Stimulated activated CD8-positive, alpha-beta memory T cell treated with anti-CD3 and anti-CD28 coated beads, Interleukin-15, amount 100 ng/mL, for 4 hours (primary cell): ENCODE measurements at places on chromosomes 7 and 10.

GRCh38 chr10:60358282-60358681 lies 31.4 kb downstream of the ANK3 start:
- DNase-seq = no peak

DNA sequence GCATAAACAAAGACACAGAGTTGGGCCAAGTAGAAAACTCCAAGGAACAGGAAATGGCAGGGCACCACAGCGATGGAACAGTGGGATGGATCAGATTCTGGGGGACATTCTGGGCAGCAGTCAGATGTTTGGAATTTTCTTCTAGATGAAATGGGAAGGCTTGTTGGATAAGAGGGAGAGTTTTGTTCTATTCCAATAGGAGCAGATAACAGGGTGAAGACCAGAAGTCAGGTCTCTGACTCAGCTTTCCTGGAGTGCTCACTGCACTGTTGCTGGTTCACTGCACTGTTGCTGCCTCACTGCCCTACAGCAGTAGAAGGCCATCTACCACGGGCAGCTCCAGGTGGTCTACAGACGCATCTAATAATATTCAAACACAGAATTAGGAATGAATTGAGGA lies 135.6 kb downstream of the ATE1 start:
- DNase-seq = no peak

DNA sequence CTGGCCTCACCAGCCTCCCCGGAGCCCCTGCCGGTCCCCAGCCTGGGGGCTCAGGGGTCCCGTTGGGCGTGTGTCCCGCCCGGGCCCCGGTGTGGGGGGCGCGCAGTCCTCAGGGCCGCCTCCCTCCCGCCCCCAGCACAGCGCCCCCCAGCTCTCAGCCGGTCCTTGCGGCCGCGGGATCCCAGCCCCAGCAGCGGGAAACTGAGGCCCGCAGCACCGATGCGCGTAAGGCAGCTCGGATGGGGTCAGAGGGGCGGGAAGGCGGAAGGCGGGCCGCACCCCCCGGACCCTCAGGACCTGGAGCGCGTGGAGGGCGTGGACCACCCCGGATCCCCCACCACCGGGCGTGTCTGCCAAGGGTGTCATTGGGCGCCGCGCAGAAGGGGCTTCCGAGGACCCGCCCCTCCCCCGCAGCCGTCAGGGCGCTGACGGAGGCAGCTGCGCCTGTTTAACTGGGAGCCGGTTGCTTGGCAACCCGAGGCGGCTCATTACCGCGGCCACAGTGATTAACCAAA lies 14.9 kb downstream of the UNCX start:
- no peak for DNase-seq

DNA sequence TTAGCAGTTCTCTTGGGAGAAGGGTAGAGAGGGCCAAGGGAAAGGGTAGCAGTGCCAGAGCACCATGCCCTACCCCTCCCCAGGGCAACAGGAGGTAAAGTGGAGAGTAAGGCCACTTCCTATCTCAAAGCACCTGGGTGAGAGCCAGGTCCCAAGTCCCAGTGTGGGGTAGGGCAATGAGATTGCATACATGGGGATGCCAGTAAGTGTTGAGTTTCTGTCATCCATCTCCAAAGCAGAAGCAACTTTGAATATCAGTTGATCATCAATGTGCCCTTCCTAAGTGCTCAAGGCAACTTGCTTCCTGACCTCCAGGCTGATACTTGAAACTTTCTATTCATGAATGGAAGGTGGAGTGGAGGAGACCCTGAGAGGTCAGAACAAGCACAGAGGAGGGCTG lies 2.2 kb upstream of the CAMK2G start:
- no peak for DNase-seq

- DNase-seq = no peak
Measured at GRCh38 chr7:105635197-105635596, 53.9 kb upstream of the EFCAB10 start.

- DNase-seq = no peak
Measured at GRCh38 chr10:43058716-43059335, 18.0 kb upstream of the RET start.

DNA sequence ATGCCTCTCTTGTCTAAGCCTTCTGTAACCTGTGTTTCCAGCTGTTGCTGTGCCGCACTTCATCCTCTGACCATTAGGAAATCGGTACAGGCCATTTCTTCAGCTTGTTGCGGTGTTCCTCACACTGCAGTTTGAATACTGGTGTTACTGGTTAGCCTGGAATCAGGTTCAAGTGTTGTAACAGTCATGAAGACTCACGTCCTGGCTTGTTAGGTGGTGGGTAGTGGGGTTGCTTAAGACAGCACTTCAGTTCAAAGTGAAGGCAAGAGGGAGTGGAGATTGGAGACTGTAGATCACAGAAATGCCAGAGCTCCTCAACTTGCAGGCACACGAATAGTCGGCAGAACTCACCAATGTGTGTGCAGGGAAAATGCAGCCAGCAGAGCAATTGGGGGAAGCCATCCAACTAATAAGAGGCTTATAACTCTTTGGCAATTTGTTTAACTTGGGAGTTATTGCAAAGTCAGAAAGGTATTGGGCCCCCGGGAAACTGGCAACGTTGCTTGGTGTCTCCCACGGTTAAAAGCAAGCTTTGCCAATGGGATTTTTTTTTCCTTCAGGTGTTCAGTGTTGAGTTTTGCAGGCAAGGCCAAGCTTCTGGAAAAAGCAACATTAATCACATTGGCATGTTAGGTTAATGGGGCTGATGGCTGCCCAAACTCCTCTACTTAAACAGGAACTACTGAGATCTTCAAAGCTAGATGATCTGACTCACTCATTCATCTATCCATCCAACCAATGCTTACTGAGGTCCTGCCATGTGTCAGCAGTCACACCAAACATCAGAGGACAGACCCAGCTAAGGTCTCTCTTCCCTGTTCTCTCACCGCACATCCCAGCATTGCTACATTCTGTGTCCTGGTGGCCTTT lies 380.9 kb downstream of the GATA3 start:
- DNase-seq = no peak

GRCh38 chr10:28382525-28383269 lies 79.8 kb upstream of the MPP7 start:
- no peak for DNase-seq

GRCh38 chr7:139482662-139483466 lies 609 bp downstream of the KLRG2 start:
- DNase-seq = no peak

GRCh38 chr10:124998624-124999291 lies 56.8 kb downstream of the ZRANB1 start:
- DNase-seq = no peak

GRCh38 chr10:75401569-75402485 lies at the start of gene ZNF503:
Gene ZNF503, minus strand, starts transcription at chr10:75401764. Its CDS starts 345 bp downstream, at chr10:75401419.
- no peak for DNase-seq

GRCh38 chr10:112959207-112959838 lies 9.3 kb downstream of the TCF7L2 start:
- no peak for DNase-seq

- no peak for DNase-seq
Measured at GRCh38 chr7:90384433-90384832, 18.8 kb upstream of the CLDN12 start.
